Activated CD4-positive, CD25-positive, alpha-beta regulatory T cell (primary cell): ENCODE measurements at places on chromosomes 7 and 10.

DNA sequence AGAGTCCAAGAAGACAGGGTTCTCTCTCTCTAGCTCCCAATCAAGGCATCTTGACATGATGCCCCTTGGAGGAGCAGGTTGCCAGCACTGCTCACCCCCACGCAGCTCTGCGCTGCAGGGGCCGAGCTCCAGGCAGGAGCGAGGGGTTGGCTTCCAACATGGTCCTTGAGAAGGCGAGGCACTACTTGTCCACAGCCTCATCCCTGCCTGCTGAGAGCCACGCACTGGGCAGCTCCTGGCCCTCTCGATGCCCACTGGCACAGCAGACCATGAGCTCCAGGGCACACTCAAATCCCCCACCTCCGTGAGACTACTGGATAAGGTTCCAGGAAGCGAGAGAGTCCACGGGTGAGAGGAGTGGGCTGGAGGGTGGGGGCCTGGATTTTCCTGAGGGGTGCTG lies 31.1 kb downstream of the RAMP3 start:
- DNase-seq, result no peak

DNA sequence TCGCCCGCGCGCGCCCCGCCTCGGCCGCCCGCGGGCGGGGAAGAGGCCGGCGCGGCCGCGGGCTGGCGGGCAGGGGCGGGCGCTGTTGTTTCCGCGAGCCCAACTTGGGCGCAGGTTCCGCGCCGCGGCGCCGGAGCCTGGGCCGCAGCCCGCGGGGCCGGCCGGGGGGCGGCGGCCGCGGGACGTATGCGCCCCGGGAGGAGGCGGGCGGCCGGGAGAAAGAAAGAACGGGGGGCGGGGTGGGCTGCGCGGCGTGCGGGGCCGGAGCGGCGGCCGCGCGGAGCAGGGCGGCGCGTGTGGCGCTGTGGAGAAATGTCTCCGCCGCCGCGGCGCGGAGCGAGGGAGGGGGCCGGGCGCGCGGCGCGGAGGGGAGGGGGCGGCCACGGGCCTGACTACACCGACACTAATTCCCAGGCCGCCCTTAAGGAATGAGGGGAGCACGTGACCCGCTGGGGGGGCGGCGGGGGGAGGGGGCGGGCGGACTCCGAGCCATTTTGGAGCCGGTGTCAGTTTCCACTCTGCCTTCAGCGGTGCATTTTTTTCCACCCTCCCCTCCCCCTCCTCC lies at the start of gene BMI1:
BMI1 (plus strand) TSS at position 509 of the 565 bp plus-strand sequence. CDS start 5,351 bp downstream, outside the sequence.
- peak; percentile 61 for DNase-seq

DNA sequence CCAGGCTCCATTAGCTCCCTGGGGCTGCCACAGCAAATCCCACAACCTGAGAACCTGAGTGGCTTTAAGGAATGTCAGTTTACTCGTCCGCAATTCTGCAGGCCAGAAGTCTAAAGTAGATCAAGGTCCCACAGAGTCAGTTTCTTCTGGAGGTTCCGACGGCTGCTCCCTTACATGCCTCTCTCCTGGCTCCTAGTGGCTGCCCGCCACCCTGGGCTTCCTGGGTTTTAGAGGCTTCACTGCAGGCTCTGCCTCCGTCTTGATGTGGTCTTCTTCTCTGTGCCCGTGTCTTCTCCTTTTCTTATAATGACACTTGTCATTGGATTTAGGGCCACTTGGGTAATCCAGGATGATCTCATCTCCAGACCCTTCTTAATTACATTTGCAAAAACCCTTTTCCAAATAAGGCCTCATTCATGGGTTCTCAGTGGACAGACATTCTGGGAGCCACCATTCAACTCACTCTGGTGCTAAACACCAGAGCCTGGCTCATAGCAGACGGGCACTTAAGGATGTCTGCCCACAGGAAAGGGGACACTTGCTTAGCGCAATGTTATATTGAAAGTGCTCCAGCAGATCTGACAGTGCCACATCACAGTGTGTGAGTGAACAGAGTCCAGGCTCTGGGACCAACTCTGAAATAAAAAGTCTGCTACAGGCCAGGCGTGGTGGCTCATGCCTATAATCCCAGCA lies 77.6 kb downstream of the VWC2 start:
- DNase-seq, result no peak

- no peak for DNase-seq
These were observed 26.3 kb upstream of the NKX2-3 start for GRCh38 chr10:99506416-99506815.

DNA sequence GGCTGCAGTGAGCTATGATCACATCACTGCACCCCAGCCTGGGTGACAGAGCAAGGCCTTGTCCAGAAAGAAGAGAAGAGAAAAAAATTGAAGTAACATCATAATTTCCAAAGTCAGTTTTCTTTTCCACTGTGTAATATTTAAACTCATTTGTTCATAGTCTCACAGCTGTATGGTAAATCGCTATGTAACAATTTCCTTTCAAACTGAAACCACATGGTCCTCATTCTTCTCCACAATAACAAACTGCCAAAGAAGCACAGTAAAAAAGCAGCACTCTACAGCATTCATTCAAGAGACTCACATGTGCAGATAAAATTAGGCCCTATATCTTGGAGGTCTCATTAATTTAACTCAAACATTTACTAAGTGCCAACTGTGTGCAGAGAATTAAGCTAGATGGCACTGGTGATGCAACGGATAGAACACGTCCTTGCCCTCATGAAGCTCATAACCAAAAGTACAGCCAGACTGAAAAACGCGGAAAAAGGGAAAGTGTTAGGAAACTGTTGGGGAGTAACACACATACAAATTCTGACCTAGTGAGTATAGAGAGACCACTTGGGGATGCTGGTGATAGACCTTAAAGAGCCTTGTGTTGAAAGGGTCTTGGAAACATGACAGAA lies 174.0 kb upstream of the KCTD7 start:
- no peak for DNase-seq

- DNase-seq, result no peak
These were observed 49.3 kb downstream of the CAMK2B start for GRCh38 chr7:44275957-44276570.

DNA sequence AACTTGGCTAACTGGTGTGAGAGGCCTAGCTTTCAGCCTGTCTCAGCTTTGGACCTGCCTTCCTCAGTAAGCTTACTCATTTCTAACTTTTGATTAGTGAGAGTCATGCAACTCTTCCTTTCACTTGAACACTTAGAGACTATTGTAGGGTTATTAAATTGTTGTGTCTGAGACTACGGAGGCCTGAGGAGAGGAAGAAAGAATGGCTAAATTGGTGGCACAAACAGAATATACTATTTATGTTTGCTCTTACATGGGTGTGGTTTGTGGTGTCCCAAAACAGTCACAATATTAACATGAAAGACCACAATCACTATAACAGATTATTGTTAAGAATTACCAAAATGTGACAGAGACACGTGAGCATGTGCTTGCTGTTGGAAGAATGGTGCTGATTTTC lies 82.1 kb downstream of the TRIM24 start:
- DNase-seq, result no peak

DNA sequence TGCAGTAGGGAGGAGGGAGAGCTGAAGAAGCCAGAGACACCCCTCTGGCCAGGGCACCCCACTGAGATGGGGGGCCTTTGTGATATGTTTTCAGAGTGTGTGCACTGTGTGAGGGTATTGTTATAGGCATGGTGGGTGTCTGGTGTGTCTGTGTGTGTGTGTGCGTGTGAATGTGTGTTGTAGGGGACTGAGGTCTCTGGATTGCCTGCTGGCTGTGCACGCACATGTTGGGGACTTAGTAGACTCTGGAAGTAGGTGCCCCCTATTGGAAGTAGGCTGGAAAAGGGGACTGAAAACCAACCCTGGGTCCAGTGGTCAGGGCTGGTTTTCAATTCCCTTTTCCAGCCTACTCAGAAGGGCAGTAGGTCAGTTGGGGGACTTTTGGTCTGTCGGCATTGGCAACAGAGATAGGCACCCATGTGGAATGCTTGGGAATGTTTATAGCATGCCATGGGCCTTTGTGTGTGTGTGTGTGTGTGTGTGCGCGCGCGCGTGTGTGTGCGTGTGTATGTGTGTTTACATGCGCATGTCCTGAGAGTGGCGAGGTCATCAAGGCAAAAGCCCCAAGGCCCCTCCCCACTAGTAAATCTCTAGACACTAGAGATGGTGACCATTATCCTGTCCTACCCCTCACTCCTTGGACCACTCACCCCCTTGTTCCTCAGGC lies 78.8 kb downstream of the HIF1AN start:
- no peak for DNase-seq

GRCh38 chr7:85103357-85103756 lies 83.5 kb downstream of the SEMA3D start:
- DNase-seq, result no peak

GRCh38 chr7:111090846-111091245 lies at the start of gene LRRN3:
LRRN3 (plus strand) TSS chr7:111091127; CDS start chr7:111122773, 31,646 bp downstream.
- DNase-seq, result no peak

GRCh38 chr10:104342941-104343411 lies 4.7 kb upstream of the ITPRIP start:
- no peak for DNase-seq

- no peak for DNase-seq
These were observed 1.6 kb downstream of the RASSF4 start for GRCh38 chr10:44961230-44961571.

DNA sequence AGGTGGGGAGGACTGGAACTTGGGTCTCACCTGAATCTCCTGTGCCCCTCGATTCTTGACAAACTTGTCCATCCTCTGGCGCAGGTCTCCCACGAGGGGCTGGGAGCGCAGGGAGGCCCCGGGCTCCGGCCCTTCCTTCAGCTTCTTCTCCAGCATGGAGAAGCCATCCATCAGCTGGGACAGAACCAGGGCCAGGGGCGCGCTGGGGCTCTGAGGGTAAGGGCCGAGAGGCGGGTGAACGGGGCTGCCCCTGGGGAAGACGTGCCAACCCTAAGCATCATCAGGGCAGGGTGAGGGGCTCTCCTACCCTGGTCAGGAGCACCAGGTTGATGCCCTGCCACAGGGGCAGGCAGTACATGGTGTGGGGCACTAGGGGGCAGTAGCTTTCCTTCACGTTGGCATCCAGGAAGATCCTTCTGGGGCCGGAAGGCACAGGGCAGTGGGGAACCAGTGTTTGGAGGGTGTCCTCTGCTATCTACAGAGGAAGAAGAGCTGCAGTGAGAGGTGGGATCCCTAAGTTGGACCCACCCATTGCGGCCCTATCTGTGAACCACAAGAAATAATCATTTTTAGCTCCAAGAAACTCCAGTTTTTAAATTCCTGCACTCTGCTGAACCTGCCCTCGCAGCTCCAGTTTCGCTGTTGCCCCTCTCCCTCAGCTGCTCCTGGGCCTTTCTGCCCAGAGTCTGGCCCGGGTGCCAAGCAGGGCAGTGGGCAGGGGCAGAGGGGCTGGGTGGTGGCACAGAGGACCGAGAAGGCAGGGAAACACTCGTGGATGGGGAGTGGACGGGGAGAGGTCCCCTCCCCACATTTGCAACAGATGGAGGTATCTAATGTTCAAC lies 10.8 kb upstream of the PYROXD2 start:
- no peak for DNase-seq

- DNase-seq, result no peak
These were observed 12.0 kb upstream of the SP8 start for GRCh38 chr7:20798694-20799121.

DNA sequence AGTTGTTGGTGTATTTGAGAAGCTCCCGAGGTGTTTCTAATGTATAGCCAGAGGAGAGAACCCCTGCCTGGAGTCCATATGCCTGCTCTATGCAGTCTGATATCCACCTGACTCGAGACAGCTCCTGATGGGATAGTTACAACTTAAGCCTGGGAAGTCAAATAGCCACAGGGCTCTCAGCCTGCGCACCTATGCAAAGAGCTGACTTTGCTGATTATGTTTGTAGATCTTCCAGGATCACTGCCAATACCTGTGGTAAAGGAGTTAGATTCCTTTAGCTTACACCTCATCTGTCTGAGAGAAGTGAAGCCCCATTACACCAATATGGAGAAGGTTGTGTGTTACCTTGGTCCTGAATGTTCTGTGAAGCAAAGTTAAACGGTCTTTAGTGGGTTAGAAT lies 1063.3 kb downstream of the NRG3 start:
- DNase-seq, result no peak

GRCh38 chr7:98836811-98837629 lies 32.8 kb downstream of the TMEM130 start:
- DNase-seq, result no peak

GRCh38 chr7:155441856-155442255 lies 16.1 kb upstream of the EN2 start:
- no peak for DNase-seq

DNA sequence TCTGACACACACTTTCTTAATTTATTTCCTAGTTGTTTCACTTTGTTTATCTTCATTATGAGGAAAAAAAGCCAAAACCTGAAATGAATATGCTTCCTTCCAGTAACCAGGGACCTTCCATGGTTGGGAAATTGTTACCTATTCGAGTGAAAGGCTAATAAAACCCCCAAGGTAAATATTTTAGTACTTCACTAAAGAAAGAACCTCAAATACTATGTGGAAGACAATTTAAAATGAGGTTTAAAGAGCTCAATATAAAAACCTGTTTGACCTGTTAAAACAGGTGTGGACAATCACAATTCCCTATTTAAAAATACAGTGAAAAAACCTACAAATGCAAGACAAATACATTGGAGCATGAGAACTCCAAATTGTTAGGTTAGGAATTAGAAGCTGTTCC lies 192.6 kb downstream of the CFTR start:
- no peak for DNase-seq

DNA sequence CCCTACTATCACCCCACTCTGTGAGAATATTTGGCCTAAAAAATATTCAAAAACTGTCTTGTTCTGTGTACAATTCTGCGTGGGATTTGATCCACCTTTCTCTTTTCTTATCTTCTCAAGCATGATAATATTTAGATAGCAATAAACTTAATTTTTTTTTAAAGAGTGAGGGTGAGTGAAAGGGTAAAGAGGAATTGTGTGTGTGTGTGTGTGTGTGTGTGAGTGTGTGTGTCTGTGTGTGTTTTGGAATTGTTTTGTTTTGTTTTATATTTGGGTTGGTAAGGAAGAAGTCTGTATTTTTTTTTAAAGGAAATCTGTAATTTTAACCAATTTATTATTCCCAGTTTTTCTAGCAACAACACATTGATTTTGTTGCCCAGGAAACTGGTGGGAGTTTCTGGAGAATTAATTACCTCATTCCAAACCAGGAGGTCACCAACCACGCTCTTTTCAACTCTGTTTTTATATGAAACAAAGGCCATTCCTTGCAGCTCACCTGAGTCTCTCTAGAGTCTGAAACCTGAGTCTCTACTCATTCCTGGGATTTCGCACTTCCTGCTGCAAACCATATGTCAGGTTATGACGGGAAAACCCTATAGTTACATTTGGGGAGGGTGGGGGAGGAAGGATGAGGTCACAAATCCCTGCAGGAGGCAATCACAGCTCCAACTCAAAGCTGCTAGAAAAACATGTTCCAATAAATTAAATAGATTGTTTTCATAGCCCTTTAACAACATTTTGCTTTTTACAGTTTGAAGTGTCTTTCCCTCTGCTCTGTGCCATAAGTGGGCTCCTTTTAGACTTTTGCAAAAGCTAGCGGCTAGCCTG lies 38.1 kb upstream of the XPNPEP1 start:
- no peak for DNase-seq

- DNase-seq, result no peak
These were observed 16.4 kb downstream of the SFXN4 start for GRCh38 chr10:119149157-119149556.

DNA sequence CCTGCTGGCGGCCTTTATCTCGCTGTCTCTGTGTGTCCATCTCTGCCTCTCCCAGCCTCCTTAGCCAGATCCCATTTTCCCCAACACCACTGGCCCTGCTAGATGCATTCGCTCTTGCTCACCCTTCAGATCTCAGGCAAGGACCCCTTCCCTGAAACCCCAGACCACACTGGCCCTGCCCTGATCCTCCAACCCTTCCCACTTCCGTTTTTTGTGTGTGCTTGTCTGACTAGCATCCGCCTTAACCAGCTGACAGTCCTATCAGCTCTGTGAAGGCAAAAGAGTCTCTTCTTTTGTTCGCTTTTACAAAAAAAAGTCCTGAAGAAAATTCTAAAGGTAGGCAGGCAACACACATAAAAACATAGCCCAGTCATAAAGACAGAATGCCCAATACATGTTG lies 28.7 kb downstream of the CHST15 start:
- DNase-seq, result no peak
